ENCODE measurements at places on chromosomes 1 and 21. TPM values are rescaled to one million over a fixed set of nuclear protein-coding genes. Genes with fewer than 3 reads are reported as not detected.

DNA sequence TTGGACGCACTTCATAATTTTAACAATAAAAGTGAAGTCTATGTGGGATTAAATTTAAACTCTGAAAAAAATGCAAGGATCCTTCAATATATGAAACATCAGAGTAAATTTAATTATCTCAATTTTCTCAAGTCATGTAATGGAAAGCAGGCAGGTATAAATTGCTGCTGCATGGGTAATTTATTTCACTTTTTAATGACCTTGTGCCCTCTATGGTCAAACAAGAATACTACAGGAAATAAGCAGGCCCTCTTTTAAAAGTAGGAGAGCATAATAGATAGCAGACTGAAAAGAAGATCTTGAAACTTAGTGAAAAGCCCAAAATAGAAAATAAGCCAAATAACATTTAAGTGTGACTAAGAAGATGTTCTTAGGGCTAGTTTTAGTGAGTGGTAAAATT, 22.9 kb downstream of the BCAS2 start:
- no peak for DNase-seq

DNA sequence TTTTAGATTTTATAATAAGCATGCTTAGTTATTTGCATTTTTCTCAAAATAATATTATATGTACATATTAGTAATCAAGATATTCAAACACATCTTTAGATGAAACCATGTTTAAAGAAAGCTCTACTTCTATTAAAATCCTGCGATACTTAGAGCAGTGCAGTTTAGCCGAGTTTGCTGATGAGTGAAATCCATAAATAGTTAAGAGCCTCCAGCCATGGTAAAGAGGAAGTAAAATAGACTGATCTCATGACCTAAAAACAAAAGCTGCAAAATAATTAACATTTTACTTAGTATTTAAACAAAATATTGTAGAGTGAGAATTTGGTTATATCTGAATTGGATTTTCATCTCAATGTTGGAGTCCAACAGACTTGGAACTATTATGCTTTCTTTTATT, 147.4 kb upstream of the NRIP1 start:
- no peak for DNase-seq

- no peak for DNase-seq
Observed at GRCh38 chr1:59481881-59482505, 185.1 kb downstream of the FGGY start.

DNA sequence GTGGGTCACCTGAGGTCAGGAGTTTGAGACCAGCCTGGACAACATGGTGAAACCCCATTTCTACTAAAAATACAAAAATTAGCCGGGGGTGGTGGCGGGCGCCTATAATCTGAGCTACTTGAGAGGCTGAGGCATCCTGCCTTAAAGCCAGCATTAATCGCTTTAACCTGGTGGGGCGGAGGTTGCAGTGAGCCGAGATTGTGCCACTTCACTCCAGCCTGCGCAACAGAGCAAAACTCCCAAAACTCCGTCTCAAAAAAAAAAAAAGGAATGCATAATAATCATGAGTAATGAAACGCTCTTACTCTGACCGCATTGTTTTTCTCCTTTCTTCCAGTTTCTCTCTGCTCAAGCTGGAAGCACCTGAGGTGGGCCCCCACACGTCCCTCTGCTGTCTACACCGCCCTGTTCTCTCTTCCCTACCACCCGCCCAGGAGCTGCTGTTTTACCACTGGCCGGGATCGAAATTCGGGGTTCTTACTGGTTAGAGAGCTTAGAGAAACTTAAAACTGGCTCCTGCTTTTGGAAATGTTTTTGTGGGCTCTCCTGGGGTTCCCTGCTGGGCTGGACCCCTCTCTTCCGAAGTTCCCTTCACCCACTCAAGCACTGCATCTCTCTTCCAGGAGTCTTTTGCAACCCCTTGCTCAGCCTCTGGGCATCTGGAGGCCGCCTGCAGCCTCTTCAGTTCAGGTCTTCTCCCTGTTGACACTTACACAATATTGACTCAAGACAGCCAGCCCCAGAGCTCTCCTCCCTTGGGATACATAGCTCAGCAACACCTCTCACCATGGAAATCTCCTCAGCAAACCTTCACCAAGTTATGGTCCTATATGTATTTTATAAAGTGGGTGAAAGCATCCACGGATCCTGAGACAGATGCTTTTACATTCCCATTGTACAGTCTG, 62.5 kb downstream of the FAM163A start:
- no peak for DNase-seq

DNA sequence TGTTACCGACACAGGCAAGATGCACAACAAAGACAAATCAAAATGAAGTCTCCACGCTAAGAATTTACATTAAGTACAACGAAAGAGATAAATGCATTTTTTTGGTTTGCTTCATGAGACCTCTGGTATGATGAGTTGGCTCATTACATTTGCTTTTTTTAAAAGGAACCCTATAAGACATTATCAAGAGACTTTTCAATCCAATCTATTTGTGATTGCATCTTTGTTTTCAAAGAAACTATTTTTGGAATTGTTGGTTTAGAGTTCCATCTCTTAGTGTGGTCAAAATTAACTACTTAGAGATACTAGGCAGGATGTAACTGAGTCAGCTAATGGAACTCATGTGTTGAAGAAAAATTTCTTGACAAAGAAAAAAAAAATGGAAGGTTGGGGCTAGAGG, 200.1 kb downstream of the ZC3H11B start:
- DNase-seq, result no peak

DNA sequence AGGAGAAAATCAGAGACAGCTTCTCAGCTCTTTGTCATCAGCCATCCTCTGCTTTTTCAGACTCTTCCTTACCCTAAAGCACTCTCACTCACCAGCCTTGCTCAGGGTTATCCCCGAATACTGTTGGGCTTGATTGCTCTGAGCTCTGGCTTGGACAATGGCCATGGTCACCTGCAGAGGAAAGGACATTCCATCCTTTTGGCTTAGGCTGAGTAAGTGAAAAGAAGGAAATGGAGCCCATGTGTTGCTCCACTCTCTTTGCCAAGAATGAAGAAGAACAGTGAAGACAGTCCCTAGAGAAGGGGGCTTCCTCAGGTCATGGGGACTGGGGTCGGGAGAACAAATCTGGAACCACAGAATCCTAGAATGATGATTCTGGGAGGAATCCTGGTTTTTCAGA, 2.3 kb downstream of the MTMR11 start:
- no peak for DNase-seq

DNA sequence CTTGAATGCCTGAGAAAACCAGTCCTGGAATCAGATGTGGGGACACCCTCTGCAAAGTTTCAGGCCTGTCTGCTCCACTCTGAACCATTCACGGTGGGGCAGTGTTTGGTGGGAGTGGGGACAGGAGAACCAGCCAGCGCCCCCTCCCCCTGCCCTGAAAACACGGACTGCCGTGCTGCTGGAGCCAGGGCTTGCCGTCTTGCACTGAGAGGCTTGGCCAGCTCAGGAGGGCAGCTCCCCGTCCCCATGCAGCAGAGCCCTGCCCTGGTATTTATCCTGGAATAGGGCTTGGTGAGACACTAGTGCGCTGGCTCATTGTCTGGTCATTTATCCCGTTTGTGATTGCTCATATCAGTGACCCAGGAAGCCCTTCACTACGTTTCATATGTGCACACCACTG, 3.9 kb downstream of the S100B start:
- no peak for DNase-seq

FCER1G gene
- 0.60 TPM for total RNA-seq

HSPA13 gene
- 17.8 TPM for total RNA-seq

PKNOX1 gene
- 15.6 TPM for total RNA-seq

MAGI3 gene
- 0.83 TPM for total RNA-seq

FCRL4 gene
- 6.3 TPM for total RNA-seq
